ENCODE measurements at places on chromosomes 12 and 14.
A peak's percentile ranks its signal among the peaks of the same experiment; 100 is the strongest.

DNA sequence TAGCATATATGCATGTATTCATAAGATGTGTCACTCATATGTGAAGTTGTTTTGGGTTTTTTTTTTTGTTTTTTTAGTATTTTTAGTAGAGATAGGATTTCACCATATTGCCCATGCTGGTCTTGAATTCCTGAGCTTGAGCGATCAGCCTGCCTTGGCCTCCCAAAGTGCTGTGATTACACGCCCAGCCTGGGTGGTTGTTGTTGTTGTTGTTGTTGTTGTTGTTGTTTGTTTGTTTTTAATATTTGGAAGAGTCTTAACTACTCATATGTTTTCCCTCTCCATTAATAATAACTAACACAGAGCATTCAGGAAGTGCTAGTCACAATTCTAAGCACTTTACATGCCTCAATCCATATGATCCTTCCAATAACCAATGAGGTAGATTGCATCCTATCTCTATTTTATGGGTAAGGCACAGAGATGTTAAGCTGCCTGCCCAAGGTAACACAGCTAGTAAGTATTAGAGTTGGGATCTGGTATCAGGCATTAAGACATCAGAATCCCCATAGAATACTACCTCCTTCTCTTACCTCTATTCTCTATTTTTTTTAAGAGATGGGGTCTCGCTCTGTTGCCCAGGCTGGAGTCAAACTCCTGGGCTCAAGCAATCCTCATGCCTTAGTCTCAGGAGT is 27.6 kb downstream of the SLC25A21 start:
- no peak for DNase-seq

DNA sequence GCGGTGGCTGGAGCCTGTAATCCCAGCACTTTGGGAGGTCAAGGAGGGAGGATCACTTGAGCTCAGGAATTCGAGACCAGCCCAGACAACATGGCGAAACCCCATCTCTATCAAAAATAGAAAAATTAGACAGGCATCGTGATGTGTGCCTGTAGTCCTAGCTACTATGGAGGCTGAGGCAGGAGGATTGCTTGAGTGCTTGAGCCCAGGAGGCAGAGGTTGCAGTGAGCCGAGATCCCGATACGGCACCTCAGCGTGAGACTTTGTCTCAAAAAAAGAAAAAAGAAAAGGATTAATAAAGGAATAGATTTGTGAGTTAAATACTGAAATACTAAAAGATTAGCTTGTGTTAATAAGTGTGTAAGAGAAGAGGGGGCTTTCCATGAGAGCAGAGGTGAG is 29.4 kb downstream of the RPGRIP1 start:
- DNase-seq, result no peak

- no peak for DNase-seq
Observed at GRCh38 chr14:32682214-32682613, 256.5 kb upstream of the NPAS3 start.

DNA sequence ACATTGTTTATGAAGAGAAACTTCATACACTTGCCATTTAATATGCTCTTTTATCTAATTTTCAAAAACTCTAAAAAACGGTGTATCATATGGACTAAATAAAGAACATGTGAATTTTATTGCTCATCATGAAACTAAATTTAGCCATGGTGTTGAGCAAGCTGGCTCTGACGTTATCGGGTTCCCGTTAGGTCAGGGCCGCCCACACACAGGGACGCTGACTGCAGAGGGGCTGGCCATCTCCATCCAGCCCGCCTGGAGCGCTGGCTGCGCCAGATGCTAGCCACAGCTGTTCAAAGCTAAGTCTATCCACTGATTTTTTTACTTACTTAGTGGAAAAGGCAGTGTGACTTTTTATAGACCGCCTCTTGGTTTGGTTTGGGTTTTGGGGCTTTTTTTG is 36.5 kb upstream of the DYNC1H1 start:
- DNase-seq, result peak; percentile 82

GRCh38 chr12:1773937-1774655 is 46.3 kb upstream of the LRTM2 start:
- DNase-seq, result no peak

DNA sequence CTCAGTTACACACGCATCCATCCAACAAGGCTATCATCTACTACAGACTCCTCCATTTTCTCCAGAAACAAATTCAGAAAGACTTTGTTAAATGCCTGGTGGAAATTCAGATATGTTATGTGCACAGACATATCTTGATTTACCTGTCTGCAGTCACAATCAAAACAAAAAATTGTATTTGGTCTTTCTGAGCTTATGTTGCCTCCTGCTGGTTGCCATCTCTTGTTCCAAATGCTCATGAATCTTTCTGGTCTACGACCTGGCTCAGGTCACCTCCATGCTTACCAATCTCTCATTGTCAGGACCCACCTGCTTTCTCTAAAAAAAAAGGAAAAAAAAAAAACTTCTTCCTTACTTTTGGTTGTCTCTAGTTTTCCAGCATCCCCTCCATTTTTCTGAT is 169.2 kb upstream of the PLXNC1 start:
- DNase-seq, result no peak

DNA sequence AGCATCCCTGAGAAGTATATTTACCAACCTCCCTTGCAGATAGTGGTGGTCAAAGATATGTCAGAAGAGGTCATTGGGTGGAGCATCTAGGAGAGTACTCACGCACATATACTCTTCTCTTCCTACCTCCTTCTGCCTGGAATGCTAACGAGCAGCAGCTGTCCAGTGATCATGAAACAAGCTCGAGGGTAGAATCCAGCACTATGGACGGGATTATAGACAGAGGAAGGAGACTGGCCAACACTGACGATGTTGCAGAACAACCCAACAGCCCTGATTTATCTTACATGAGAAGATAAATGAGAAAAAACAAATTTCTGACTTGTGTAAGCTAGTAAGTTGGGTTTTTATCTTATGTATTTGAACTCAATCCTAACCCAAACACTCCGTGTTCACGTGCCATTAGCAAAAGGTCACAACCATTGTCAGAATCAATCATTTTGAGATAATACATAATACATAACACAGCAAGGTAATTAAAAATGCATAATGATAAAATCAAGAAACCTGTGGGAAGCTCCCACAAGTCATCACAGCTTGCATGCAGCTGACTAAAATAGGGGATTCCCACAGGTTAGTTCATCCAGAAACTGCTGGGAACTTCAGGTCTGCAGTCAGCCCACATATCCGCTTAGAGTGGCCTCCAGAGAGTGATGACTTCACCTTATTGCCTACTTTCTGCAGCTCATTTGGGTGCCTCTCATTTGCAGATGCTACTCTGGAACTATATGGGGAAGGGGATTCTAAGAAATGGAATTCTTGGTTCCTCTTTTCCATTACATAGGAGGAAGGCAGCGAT is 36.3 kb upstream of the STK38L start:
- no peak for DNase-seq

DNA sequence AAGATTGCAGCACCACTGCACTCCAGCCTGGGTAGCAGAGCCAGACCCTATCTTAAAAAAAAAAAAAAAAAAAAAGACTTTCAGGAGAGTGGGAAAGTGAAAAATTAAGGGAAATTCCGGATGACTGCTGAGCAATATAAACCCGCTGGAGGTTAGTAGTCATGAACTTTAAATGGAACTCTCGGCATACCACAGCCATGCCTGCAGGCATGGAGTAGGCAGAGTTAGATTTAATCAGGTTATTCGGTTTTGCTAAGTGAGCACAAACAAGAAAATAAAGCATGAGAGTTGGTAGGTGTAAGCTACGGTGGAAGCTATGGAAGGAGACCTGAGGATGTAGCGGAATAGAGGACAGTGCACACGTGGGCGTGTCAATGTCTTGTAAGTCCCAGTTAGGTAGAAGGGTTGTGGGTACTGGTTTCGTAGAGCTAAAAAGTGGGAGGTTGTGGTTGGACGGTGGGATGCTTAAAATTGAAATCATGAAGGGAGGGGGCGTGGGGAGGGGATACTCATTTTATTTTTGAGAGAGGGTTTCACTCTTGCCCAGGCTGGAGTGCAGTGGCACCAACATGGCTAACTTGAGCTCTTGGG is 11.8 kb upstream of the TUBA1C start:
- DNase-seq, result no peak

- no peak for DNase-seq
Observed at GRCh38 chr12:114913871-114914801, 230.2 kb upstream of the TBX3 start.

DNA sequence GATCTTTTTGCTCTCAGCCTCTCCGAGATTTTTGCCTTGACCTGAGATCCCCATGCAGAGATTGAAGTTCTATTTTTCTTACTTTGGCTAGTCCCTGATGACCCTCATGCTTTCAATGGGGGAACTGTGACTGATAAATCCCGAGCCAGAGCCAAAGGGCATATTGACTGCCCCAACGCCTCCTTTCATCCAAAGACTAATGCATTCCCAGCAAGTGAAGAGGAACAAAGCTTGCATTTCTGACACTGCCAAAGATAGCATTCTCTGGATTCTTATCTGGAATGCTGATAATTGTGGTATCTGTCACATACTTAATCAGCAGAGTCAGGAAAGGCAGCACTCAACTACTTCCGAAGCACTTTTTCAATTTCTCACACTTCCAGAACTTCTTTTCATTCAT is 152.3 kb upstream of the EGLN3 start:
- no peak for DNase-seq

GRCh38 chr12:30953951-30954751 is 27.6 kb downstream of the TSPAN11 start:
- no peak for DNase-seq

DNA sequence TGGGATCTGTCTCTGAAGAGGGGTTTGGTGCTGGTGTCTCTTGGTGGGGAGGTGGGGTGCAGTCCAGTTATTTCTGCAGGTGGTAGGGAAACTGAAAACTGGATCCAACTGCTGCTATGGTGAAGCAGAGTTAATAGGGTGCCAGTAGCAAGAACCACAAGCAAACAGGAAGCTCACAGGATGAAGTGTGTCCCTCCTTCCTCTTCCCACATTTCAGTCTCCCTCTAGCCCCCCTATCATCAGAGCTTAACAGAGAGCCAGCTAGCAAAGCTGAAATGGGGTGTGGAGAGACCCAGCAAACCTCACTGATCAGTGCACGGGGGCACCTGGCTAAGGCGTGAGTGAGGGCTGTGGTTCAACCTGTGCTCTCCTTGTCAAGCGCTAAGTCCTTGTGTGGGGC is 69.1 kb upstream of the C12orf71 start:
- DNase-seq, result no peak

DNA sequence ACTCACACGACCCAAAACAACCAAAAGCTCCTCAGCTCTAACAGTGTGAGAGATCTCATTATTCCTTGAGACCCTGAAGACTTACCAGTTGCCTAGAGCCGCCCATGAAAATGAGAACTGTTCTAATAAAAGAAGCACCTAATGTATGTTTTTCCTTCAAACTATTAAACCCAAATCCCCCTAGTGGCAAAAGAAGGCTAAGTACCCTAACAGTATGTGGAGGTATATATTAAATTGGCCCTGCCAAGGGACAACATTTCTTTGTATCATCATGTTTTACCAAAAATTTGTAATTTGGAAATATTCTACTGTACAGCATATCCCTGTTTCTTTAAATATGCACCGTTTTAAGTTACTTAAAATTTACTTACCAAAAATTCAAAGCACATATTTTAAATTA is 38.0 kb upstream of the PPFIA2 start:
- no peak for DNase-seq

DNA sequence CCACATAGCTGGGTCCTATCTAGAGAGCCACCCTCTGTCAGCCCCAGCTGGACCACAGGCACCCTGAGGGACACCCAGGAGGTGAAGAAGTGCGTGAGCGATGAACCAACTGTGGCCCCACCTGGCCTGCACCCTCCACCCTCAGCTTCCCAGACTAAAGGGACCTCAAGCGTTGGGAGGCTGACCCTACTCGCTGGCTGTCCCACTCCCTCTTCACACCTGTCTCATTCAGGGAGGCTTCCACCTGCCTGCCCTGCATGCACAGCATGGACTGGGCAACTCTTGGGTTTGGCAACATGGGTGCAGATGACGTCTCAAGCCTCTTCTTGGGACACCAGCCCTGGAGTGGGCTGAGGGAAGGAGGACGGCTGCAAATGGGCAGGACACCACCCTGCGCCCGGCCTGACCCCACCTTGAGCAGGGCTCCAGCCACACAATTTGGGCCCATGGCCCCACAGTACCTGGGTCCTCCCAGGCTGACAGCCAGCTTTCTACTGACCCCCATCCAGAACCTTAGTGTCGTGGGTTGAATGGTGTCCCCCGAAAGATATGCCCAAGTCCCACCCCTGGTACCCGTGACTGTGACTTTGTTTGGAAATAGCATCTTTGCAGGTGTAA is 2.1 kb downstream of the TMEM179 start:
- peak; percentile 61 for DNase-seq

DNA sequence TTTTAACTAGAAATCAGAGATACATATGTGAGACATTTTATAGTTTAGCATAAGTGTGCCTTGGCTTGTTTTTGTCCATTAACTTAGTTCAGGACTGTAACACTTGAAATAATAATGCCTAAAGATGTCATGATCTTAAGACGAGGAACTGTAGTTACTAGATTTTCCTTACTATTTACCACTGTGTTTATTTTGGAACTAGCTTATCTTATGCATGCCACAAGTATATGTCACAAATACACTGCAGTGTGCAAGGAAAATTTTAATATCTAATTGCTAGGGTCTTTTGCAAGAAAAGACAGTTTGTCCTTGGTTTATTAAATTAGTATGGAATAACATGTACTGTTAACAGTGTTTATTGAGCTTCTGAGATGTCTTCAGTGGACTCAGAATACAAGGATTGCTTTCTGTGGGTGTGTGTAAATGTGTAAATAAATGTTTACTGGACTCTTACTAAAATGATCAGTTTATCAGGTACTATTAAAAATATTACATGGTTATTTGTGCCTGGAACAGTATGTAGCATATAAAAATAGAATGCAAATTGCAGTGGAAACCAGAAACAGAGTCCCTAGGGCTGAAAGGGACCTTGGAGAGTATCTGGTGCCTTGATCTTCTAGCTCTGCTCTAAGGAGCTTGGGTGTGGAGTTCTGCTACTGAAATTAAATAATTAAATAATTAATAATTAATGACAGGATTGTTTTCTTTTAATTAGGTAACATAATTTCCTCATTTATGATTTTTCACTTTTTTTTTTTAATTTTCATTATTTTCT is 58.1 kb downstream of the FGD4 start:
- DNase-seq, result no peak

GRCh38 chr12:131118371-131118770 is 164.7 kb downstream of the ADGRD1 start:
- no peak for DNase-seq

DNA sequence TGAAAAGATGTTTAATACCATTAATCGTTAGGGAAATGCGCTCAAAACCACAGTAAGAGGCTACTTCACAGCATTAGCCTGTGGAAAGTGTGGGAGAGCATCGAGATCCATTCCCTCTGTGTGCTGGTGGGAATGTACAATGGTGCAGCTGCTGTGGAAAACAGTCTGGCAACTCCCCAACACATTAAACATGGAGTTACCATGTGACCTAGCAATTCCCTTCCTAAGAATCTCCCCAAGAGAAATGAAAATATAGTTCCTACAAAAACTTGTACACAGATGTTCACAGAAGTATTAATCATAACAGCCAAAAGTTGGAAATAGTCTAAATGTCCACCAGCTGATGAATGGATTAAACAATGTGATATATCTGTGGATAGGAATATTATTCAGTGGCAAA is 23.8 kb downstream of the MLXIP start:
- no peak for DNase-seq
